ENCODE measurements at places on chromosomes 11 and 22. TPM values are rescaled to one million over a fixed set of nuclear protein-coding genes. Genes with fewer than 3 reads are reported as not detected.

UCP2 gene
- 22.3 TPM for total RNA-seq

SLN gene
- not detected for total RNA-seq

EMID1 gene
- total RNA-seq = 2.9 TPM

ADM2 gene
- total RNA-seq = 0.60 TPM

PDE2A gene
- total RNA-seq = 351 TPM

GGTLC3 gene
- total RNA-seq = not detected

KRTAP5-2 gene
- not detected for total RNA-seq

CELSR1 gene
- total RNA-seq = 45.6 TPM

ZNF280B gene
- total RNA-seq = 0.68 TPM

C11orf86 gene
- total RNA-seq = not detected

ARHGAP42 gene
- 6.0 TPM for total RNA-seq

ARRB1 gene
- 280 TPM for total RNA-seq

KDM4E gene
- not detected for total RNA-seq

LTO1 gene
- 16.0 TPM for total RNA-seq

SOX6 gene
- 0.09 TPM for total RNA-seq

LSP1 gene
- total RNA-seq = 0.42 TPM

SERPIND1 gene
- total RNA-seq = not detected

ELMOD1 gene
- total RNA-seq = 2.1 TPM

RFPL1 gene
- total RNA-seq = not detected

HBB gene
- total RNA-seq = not detected

L3MBTL2 gene
- total RNA-seq = 27.8 TPM

OR52L1 gene
- total RNA-seq = not detected

PTPRJ gene
- total RNA-seq = 1.4 TPM

SERHL2 gene
- total RNA-seq = 3.0 TPM
